ENCODE measurements at places on chromosomes 16 and 17. TPM values are rescaled to one million over a fixed set of nuclear protein-coding genes. Genes with fewer than 3 reads are reported as not detected.

KRTAP3-2 gene
- not detected for total RNA-seq

ZFP3 gene
- total RNA-seq: 1.9 TPM

FOXJ1 gene
- 0.22 TPM for total RNA-seq

SLC16A5 gene
- 7.7 TPM for total RNA-seq

SLC12A3 gene
- not detected for total RNA-seq

OR4D1 gene
- total RNA-seq: 0.27 TPM

CHTF8 gene
- total RNA-seq: 120 TPM

PYY gene
- total RNA-seq: not detected

GRCh38 chr17:67662712-67663111, 55.0 kb upstream of the NOL11 start:
- H3K4me3 ChIP-seq: no peak overlapping the region
- no peak for DNase-seq
- H3K4me1 ChIP-seq: no peaks in the 10 kb centered on the region
- no peak overlapping the region for H3K27ac ChIP-seq
- H3K36me3 ChIP-seq: peaks cover 23% of the 10 kb centered on the region

GRCh38 chr16:20880867-20881502, 19.2 kb downstream of the DCUN1D3 start:
- no peaks in the 10 kb centered on the region for H3K27me3 ChIP-seq
- no peak overlapping the region for H3K27ac ChIP-seq
- no peaks in the 10 kb centered on the region for H3K36me3 ChIP-seq

DNA sequence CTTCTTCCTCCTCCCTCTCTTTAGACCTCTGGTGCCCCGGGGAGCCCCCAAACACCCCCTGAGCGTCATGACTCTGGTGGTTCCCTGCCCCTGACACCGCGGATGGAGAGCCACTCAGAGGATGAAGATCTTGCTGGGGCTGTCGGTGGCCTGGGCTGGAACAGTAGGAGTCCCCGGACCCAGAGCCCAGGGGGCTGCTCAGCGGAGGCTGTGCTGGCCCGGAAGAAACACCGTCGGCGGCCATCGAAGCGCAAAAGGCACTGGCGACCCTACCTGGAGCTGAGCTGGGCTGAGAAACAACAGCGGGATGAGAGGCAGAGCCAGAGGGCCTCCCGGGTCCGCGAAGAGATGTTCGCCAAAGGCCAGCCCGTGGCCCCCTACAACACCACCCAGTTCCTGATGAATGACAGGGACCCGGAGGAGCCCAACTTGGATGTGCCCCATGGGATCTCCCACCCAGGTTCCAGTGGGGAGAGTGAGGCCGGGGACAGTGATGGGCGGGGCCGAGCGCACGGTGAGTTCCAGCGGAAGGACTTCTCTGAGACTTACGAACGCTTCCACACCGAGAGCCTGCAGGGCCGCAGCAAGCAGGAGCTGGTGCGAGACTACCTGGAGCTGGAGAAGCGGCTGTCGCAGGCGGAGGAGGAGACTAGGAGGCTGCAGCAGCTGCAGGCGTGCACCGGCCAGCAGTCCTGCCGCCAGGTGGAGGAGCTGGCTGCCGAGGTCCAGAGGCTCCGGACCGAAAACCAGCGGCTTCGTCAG, 7.5 kb downstream of the HEXIM2 start:
- H3K4me1 ChIP-seq: peaks cover 16% of the 10 kb centered on the region
- no peak overlapping the region for H3K4me3 ChIP-seq
- no peak for DNase-seq
- H3K27me3 ChIP-seq: no peaks in the 10 kb centered on the region

GRCh38 chr17:42937712-42938596, 26.3 kb downstream of the AARSD1 start:
- H3K27me3 ChIP-seq: peaks cover 3% of the 10 kb centered on the region
- H3K36me3 ChIP-seq: no peaks in the 10 kb centered on the region
- H3K4me3 ChIP-seq: no peak overlapping the region
- peak; percentile 44 for DNase-seq
- no peaks in the 10 kb centered on the region for H3K4me1 ChIP-seq
- no peak overlapping the region for H3K27ac ChIP-seq

- no peaks in the 10 kb centered on the region for H3K4me1 ChIP-seq
- H3K27ac ChIP-seq: no peak overlapping the region
- H3K4me3 ChIP-seq: no peak overlapping the region
- no peaks in the 10 kb centered on the region for H3K36me3 ChIP-seq
Measured at GRCh38 chr16:73186752-73187601, 139.0 kb upstream of the ZFHX3 start.

GRCh38 chr17:35864853-35865252, 3.8 kb downstream of the HEATR9 start:
- H3K4me1 ChIP-seq: peaks cover 12% of the 10 kb centered on the region
- H3K4me3 ChIP-seq: no peak overlapping the region
- DNase-seq: no peak
- H3K27ac ChIP-seq: no peak overlapping the region
- H3K36me3 ChIP-seq: peaks cover 3% of the 10 kb centered on the region

DNA sequence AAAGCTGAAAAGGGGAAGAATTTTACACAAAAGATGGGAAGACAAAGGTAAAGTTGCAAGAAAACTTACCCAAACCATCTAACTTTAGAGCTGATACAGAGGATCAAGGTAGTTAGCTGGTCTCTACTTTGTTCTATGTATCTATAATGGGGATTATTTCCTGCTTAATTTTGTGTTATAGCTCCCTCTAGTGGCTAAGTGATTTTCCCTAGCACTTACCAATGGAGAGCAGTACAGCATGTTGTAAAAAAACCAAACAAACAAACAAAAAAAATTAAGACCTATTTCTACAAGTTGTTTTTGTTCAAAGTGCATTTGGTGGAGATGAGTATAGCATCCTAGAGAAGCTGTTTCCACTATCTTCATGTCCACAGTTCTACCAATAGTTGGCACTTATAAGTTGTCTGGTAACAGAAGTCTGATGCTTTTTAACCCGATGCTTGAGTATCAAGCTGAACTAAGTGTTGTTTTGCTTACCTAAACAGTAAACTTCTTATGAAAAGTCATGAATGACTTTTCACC, 7.5 kb downstream of the SRSF1 start:
- H3K27ac ChIP-seq: peak overlapping the region; percentile 93
- peaks cover 44% of the 10 kb centered on the region for H3K36me3 ChIP-seq
- no peak overlapping the region for H3K4me3 ChIP-seq
- no peaks in the 10 kb centered on the region for H3K27me3 ChIP-seq

DNA sequence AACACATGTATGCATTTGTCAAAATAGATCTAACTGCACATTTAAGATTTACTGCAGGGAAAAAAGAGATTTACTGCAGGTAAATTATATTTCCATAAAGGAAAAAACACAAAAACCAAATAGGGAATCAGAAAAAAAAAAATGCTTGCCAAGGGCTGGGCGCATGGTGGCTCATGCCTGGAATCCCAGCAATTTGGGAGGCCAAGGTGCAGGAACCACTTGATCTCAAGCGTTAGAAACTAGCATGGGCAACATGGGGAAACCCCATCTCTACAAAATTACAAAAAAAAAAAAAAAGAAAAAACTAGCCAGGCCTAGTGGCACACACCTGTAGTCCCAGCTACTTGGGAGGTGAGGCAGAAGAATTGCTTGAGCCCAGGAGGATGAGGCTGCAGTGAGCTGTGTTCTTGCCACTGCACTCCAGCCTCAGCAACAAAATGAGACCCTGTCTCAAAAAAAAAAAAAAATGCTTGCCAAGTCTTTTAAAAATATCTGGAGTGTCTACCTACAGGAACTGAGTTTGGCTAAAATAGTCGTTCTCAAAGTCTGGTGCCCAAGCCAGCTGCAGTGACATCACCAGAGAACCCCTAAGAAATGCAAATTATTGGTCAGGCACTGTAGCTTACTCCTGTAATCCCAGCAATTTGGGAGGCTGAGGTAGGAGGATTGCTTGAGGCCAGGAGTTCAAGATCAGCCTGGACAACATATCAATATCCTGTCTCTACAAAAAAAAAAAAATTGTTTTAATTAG, 17.5 kb downstream of the TRIM25 start:
- H3K27me3 ChIP-seq: no peaks in the 10 kb centered on the region
- no peaks in the 10 kb centered on the region for H3K4me1 ChIP-seq
- DNase-seq: no peak
- H3K36me3 ChIP-seq: peaks cover 70% of the 10 kb centered on the region

- no peak for DNase-seq
- no peak overlapping the region for H3K27ac ChIP-seq
- peaks cover 3% of the 10 kb centered on the region for H3K27me3 ChIP-seq
Measured at GRCh38 chr16:83653785-83654184, 154.0 kb upstream of the HSBP1 start.

DNA sequence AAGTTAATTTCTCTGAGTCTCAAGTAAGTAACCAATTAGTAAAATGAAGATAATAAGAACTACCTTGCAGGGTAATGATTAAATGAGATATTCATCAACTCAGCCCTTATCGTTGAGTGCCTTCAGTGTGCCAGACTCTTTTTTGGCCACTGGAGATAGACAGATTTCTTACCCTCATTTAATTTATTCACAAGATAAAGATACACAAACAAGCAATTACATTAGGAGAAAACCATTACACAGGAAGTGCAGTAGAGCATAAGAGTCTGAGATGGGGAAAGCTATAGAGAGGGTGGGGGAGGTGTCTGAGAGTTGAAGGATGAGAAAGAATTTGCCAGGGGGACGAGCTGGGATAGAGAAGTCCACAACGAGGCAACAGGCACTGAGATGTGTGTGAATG, 72.5 kb upstream of the BCAR1 start:
- no peak overlapping the region for H3K27ac ChIP-seq
- H3K4me1 ChIP-seq: peaks cover 30% of the 10 kb centered on the region
- DNase-seq: no peak
- peaks cover 2% of the 10 kb centered on the region for H3K27me3 ChIP-seq
- H3K36me3 ChIP-seq: peaks cover 9% of the 10 kb centered on the region

GRCh38 chr17:65930140-65930730, 261.7 kb downstream of the CEP112 start:
- peaks cover 9% of the 10 kb centered on the region for H3K36me3 ChIP-seq
- no peak overlapping the region for H3K27ac ChIP-seq
- no peak overlapping the region for H3K4me3 ChIP-seq
- DNase-seq: no peak
- peaks cover 3% of the 10 kb centered on the region for H3K27me3 ChIP-seq
- no peaks in the 10 kb centered on the region for H3K4me1 ChIP-seq

GRCh38 chr17:83099086-83099555, 19.7 kb downstream of the METRNL start:
- H3K27me3 ChIP-seq: peaks cover 12% of the 10 kb centered on the region
- H3K27ac ChIP-seq: no peak overlapping the region
- H3K4me1 ChIP-seq: peaks cover 4% of the 10 kb centered on the region

DNA sequence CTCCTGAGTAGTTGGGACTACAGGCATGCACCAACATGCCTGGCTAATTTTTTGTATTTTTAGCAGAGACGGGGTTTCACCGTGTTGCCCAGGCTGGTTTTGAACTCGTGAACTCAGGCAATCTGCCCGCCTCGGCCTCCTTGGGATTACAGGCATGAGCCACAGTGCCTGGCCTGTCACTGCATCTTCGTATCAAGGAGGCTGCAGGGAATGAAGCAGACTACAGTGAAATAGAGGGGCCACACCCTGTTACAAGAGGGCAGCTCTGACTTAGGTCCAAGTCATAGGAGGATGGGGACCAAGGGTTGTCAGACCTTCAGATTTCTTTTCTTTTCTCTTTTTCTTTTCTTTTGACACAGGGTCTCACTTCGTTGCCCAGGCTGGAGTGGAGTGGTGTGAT, 28.7 kb downstream of the FA2H start:
- no peak overlapping the region for H3K27ac ChIP-seq
- H3K36me3 ChIP-seq: no peaks in the 10 kb centered on the region
- no peak overlapping the region for H3K4me3 ChIP-seq
- H3K4me1 ChIP-seq: no peaks in the 10 kb centered on the region

- no peaks in the 10 kb centered on the region for H3K27me3 ChIP-seq
- H3K4me1 ChIP-seq: peaks cover 20% of the 10 kb centered on the region
- H3K36me3 ChIP-seq: peaks cover 15% of the 10 kb centered on the region
- no peak for DNase-seq
- no peak overlapping the region for H3K4me3 ChIP-seq
- no peak overlapping the region for H3K27ac ChIP-seq
Measured at GRCh38 chr17:17078832-17079231, 36.6 kb downstream of the MPRIP start.

DNA sequence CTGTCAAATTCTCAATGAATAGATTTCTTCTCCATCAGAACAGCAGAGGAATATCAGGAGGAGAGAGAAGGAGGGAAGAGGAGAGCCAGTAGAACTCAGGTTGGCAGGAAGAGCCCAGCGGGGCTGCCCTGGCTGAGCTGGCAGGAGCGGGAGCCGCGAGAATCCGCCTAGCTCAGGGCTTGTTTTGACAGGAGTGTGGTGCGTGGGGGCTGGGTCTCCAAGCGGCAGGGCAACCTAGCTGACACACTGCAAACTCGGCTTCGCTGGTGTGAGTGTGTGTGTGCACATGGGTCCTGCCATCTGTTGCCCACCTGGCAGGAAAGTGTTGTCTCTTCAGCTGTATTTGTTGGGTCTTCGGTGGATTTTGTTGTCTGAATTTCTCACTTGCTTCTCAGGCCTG, 27.9 kb upstream of the BCAR1 start:
- peaks cover 5% of the 10 kb centered on the region for H3K27me3 ChIP-seq
- H3K36me3 ChIP-seq: peaks cover 3% of the 10 kb centered on the region
- no peak overlapping the region for H3K4me3 ChIP-seq
- DNase-seq: no peak
- peaks cover 3% of the 10 kb centered on the region for H3K4me1 ChIP-seq

Measured in activated CD4-positive, alpha-beta memory T cell treated with anti-CD3 and anti-CD28 coated beads for 36 hours (primary cell).